Diencephalon (tissue), 1 donor: ENCODE measurements at places on chromosomes 7 and 10. TPM values are rescaled to one million over a fixed set of nuclear protein-coding genes. Genes with fewer than 3 reads are reported as not detected.

TAS2R41 gene
- not detected for total RNA-seq

GJD4 gene
- 0.23 TPM for total RNA-seq

MALRD1 gene
- total RNA-seq = 5.8 TPM

CDC14C gene
- total RNA-seq = not detected

EN2 gene
- 0.23 TPM for total RNA-seq

NEURL1 gene
- total RNA-seq = 33.4 TPM

SFRP4 gene
- 3.2 TPM for total RNA-seq
